ENCODE measurements at places on chromosomes 3 and 15.

GRCh38 chr15:68206711-68207151 lies 1.6 kb upstream of the CALML4 start:
- DNase-seq, result no peak

- peak; percentile 35 for DNase-seq
These were observed 3.0 kb downstream of the DUOXA1 start for GRCh38 chr15:45126535-45127158.

GRCh38 chr3:98556164-98557130 lies 24.7 kb downstream of the GPR15 start:
- DNase-seq, result no peak

DNA sequence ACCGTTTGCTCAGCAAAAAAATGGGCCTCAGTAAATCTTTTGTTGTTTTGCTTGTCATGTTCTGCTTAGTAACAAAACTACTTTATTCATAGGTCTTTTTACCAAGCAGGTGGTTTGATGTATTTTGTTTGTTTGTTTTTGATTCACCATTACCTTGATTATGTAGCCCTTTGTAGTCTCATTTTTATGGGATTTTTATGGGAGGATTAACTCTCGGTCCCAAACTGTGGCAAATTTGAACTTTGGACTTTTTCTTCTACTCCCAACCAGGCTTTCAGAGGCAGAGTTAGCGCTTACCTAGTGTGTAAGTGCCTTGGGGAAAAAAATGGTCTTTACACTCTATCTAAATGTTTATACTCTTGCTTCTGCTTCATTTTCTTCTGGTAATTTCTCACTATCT lies 276.7 kb upstream of the POU1F1 start:
- DNase-seq, result no peak

DNA sequence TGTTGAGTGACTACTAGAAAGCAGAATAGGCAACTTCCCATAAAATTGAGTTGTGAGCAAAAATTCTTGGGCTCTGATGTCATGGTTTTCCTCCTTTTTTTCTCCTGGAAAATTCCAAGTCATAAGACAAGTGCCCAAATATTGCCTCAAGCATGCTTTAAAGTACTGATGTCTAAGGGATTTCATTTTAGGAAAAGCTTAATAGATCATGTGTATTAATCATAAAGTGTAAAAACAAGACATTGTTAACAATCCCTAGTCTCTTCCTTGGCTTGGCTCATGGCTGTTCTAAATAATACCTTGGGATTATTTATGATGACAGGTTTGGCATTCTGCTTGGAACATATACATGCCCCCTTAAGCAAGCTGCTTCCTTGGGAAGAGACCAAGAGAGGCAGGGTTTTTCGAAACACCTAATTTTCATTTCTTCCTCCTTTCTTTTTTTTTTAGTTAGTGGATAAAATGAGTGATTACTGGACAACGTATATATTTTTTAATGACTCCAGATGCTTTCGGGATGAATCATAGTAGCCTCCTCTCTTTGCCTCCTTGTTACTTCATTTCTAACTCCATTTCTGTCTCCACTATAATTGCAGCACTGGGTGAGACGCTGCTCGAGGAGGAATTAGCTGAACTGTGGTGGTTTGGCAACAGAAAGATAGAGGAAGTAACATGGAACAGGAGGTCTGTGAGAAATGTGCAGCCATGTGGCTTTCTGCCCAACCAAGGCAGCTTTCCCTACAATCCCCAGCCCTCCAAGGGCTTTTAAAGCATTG lies 104.9 kb downstream of the TPRG1 start:
- DNase-seq, result peak; percentile 60

DNA sequence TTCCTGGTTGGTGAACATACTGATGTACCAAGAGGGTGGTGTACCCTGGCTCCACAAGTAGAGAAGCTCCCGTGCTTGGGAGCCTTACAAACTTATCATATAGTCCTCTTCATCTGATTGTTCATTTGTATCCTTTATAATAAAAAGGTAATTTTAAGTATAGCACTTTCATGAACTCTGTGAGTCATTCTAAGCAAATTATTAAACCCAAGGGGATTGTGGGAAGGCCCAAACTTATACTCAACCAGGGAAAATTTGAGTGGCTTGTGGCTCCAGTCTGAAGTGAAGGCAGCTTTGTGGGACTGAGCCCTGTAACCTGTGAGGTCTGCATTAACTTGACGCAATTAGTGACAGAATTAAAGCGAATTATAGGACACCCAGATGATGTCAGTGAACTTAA lies 29.0 kb downstream of the TTBK2 start:
- DNase-seq, result no peak

DNA sequence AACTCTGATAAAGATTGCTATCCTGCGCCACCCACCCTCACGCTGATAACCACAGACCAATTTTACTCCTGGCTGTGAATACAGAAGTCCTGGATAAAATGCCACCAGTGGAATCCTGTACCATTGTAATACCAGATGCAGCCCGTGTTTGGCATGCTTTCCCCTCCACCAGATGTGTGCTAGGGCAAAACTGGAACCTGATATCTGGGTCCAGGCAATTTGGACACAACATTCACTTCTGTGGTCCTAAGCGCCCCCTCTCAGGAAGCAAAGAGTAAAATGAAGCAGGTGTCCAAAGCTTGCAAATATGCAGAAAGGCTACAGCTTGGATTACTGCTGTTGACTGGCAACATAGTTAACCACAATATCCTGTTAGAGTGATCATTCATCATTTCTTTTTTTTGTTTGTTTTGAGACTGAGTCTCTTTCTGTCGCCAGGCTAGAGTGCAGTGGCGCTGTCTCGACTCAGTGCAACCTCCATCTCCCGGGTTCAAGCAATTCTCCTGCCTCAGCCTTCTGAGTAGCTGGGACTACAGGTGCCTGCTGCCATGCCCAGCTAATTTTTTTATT lies 32.8 kb downstream of the LOXL1 start:
- peak; percentile 30 for DNase-seq
